ENCODE measurements at places on chromosomes 1 and 21.

- no peak for DNase-seq
These were observed 66.5 kb downstream of the PEX14 start for GRCh38 chr1:10541286-10541685.

- peak; percentile 47 for DNase-seq
These were observed 47.8 kb upstream of the LRRC3 start for GRCh38 chr21:44407493-44407892.

DNA sequence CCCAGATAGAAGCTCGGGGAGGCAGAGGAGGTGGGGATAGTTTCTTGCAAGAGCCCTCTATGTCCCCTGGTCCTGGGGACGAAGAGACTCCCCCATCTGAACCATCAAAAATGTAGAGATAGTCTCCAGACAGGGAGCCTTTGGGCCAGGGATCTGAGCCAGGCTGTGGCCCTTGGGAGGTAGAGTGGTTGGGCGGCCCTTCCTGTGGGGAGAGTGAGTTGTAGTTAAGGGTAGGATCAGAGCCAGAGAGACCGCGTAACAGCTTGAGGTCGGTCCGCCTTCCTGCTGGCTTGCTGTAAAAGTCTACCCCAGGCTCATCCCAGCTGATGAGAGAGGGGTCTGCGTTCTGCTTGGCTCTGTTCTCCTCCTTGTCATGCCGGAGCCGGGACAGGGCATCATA, 25.3 kb downstream of the PIK3C2B start:
- no peak for DNase-seq

DNA sequence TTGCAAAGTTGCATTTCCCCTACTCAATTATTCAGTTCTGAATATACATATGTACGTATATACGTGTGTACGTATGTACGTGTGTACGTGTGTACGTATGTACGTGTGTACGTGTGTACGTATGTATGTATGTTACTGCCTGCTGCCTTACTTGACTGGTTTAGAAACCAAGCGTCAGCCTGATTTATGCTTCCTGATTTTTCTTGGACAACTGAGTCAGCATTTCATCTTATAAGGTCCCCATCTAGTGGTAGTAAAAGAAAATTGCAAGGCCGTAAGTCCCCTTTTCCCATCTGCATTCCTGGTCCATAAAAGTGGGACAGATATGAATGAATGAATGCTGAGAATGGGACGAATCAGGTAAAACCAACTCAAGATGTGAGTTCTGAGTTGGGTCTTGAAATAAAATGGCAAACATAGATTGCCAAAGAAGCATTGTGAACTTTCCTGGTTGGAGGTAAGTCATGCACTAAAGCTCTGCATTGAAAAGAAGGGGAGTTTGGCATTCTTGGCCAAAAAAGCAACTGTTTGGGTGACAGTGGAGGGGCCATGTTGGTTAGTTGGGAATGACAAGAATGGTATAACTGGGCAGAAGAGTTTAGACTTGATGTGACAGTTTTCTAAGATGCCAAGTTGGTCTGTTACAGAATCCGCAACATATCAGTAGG, 76.4 kb upstream of the DNAH14 start:
- DNase-seq = no peak

DNA sequence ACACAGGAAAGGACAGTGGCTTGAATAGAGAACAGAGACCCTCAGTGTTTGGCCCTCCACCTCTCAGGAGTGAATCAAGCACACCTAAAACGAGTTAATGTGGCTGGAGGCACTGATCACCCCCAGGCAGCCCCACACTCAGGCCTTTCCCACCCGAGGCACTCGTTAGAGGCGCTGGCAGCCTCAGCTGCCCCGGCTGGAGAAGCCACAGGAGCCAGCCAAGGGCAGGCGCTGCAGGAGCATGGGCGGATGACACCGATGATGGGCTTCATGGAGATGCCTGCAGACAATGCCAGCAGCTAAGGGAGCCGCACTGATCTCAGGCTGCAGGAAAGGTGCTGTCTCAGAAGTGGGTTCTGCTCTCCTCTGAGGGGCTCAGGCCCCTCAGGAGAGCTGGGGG, 24.1 kb upstream of the ABCG1 start:
- no peak for DNase-seq

DNA sequence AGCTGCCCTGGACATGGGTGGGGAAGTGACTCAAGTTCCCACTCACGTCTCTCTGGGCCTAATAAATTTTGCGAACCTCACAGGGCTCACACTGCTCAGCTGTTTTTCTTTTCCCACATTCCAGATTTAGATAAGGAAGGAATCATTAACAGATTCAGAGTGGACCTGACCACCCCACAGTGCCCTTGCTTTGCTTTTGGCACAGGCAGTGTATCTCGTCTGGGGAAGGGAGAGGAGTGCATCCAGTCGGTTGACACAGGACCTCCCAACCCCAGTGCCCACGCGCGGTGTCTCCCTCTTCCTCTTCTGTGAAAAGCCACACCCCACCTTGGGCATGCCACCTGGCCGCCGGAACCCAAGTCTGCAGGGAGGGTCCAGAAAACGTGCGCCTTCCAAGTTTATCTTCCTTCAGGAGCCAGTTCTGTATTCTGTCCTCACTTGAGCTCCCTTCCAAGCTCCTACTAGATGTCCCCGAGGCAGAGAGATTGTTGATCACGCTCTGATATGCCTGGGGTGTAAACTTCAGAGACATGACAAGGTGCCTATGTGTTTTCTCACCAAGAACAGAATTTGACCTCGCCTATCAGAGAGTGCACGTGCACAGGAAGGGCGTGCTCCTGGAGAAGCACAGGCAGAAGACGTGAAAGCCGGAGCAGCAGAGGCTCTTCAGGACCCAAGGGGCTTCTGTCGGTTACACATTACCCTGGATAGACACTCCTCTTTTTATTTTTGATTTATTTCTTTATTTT, 9.5 kb upstream of the SLC2A5 start:
- DNase-seq = no peak

DNA sequence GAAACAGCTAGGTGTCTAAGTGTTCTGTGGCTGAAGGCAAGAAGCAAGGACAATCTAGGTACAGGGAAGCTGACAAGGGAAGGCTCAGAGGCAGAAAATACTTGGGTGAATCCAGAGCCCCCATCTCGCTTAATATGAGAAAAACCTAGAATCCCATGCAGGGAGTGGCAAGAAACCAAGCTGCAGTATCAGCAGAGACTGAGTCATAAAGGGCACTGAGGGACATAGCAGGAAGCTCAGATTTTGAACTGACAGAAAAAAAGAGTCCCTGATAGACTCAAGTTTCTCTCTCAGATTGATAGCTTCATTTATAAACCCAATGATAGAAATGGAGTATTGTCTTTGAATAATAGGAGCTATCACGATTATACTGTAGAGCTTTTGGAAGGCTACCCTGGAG, 77.3 kb upstream of the KCNJ15 start:
- no peak for DNase-seq

GRCh38 chr1:178119628-178120027, 25.7 kb downstream of the RASAL2 start:
- no peak for DNase-seq
